ENCODE measurements at places on chromosomes 3 and 15. TPM values are rescaled to one million over a fixed set of nuclear protein-coding genes. Genes with fewer than 3 reads are reported as not detected.

The SLC28A1 gene
- 6.6 TPM for total RNA-seq

The ZNF621 gene
- total RNA-seq = 16.9 TPM

The ITGA11 gene
- total RNA-seq = 12.9 TPM

The COPB2 gene
- 82.3 TPM for total RNA-seq

The PRTG gene
- total RNA-seq = 26.0 TPM

All from metanephros (tissue), 2 donors.